Muscle of leg (tissue), 16 donors: ENCODE measurements at places on chromosomes 3 and 15.

DNA sequence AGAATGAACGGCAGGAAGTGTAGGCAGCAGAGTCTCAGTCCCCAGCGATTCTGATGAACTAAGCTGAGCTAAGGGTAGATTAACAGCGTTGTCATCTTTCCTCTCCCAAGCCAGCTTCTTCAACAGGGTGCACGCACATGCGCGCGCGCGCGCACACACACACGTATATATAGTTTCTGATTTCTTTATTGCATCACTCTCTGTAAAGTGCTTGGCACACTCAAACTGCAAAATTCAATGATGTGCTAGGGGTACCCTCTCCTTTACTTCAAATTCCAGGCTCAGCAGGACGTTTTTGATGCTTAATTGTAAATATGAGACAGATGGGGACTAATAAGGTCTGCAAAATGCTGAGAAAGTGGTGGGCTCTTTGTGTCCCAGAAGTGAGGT, 26.1 kb upstream of the VPS8 start:
- DNase-seq = peak; percentile 73

DNA sequence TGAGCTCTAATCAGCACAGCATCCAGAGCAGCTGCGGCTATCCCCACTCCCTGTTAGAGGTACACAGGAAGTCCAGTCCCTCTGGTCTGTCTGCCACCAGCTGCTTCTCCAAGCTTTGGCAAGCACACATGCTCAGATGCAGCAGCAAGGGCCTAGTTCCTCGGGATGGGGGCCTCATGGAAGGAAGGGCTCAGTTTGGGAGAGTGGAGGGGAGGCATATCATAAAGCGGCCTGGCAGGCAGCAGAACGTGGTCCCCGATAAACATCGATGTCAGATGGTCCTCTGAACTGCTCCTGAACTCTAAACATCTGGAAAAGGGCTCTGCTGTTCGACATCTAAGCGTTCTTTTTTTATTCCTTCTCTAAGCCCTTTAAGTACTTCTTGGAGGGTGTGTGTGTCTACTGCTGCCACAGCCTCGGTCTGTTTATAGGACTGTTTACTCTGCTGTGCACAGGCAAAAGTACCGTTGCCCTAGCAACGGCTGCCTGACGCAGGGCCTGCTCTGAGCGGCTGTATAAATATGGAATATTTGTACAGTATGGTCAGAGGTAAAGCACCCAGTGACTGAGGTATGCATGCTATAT, 74.6 kb downstream of the PRICKLE2 start:
- DNase-seq = peak; percentile 98

GRCh38 chr3:69665026-69665737, 74.1 kb upstream of the MITF start:
- DNase-seq = peak; percentile 43

- DNase-seq = no peak
These were observed 118.4 kb upstream of the TP63 start for GRCh38 chr3:189512821-189513220.

DNA sequence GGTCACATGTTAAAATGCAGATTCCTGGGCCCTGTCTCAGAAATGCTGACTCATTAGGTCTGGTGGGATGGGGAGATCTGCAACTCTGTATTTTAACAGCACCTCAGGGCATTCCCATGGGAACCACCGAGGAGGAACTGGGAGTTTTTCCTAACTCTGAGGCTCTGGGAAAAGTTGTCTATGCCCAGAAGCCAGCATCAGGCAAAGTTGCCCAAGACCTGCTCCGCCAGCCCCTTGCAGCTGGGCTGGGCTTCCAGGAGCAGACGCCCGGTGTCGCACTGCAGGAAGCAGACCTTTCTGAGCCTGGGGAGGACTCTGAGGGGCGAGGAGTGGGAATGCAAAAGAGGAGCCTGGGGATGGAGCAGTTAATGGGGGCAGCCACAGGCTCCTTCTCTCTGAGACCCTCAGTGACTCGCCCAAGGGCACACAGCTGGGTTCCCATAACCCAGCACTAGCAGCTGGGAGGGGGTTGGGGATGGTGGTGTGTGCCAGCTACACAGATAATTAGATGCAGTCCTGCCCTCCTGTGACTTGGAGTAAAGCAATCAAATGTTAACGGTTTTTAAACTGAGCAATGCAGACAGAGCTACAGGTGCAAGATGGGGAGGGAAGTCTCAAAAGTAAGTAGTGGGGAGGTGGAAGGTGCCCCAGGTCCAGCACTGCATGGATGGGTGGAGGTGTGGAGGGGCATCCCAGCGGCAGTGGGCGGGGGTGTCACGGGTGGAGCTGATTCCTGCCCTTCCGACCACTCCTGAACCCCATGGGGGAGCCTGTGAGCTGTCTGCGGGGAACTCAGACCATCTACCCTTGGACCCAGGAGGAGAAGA, 100.4 kb downstream of the LSM3 start:
- DNase-seq = no peak

- DNase-seq = no peak
These were observed 360.7 kb downstream of the NSUN3 start for GRCh38 chr3:94423578-94423977.

- peak; percentile 79 for DNase-seq
These were observed 109.1 kb downstream of the IQSEC1 start for GRCh38 chr3:12963922-12964701.

DNA sequence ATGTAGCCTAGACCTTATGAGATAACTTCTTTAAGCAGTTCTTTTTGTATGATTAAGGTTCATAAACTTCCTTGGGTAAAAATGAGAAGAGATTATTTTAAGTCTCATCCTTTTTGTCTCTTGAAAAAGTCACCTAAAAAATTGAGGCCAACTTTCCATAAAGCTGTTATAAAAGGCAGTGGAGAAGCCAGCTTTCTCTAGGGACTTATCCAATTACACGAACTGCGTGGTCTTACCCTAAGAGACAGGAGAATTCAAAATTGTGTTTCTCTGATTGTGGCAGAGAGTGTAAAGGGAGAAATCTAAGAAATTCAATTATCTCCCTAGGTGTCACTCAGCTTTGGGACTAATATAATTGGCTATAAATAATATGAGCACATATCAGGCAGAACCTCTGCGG, 262.0 kb downstream of the SHOX2 start:
- peak; percentile 70 for DNase-seq

- no peak for DNase-seq
These were observed 7.4 kb downstream of the IL12A start for GRCh38 chr3:159996018-159996417.

GRCh38 chr3:184812662-184813042, 686 bp downstream of the VPS8 start:
- DNase-seq = peak; percentile 34

DNA sequence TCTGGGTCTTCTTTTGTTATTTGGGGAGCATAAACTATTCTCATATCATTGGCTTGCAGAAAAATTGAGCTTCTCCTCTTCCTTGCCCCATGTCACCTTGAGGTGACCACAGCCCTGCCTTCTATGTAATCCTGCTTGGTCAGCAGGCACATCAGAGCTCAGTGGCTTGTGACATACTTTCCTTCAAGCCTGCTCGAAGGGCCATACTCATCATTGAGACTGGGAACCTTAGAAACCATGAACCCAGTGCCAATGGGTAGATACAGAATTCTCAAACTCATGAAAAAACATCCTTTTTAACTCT, 3.7 kb upstream of the CCR2 start:
- no peak for DNase-seq

GRCh38 chr15:80606511-80607071, 88.5 kb upstream of the ABHD17C start:
- DNase-seq = no peak

GRCh38 chr3:96860882-96861281, 46.5 kb downstream of the EPHA6 start:
- no peak for DNase-seq

DNA sequence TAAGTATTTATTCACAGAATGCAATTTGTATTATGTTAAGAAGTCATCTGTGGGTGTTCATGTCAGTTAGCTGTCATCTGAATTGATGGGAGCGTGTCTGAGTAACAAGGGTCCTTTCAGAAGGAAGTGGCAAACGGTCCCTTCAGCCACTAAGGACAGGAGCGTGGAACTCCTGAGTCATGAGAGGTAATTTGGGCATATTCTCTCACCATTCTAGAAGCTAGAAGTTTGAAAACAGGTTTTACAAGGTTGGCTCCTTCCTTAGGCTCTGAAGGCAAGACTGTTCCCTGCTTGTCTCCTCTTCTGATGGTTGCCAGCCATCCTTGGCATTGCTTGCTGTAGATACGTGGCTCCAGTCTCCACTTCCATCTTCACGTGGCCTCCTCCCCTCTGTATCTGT, 19.7 kb downstream of the ABHD2 start:
- no peak for DNase-seq

DNA sequence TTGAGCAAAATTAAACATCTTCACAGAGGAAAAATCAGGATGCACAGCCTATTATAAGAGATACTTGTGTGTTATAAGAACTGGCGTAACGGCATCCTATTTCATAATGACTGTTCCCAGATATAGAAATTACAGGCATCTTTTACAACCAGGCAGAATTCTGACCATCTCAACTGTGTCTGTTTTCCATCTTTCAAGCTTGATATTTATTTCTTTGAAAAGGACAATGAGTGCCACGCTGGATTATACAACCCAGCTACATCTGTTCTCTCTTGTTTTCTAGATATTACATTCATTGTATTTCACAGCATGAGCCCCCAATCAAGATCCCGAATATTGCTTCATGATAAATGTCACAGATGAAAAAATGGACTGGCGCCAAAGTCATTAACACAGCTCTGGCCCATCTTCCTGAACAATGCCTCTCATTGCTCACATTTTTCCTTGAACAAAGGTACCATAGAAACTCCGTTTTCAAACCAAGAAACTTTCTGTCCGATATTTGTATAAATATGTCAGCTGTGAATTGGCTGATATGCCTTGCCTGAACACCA, 420.6 kb downstream of the TBL1XR1 start:
- DNase-seq = no peak

DNA sequence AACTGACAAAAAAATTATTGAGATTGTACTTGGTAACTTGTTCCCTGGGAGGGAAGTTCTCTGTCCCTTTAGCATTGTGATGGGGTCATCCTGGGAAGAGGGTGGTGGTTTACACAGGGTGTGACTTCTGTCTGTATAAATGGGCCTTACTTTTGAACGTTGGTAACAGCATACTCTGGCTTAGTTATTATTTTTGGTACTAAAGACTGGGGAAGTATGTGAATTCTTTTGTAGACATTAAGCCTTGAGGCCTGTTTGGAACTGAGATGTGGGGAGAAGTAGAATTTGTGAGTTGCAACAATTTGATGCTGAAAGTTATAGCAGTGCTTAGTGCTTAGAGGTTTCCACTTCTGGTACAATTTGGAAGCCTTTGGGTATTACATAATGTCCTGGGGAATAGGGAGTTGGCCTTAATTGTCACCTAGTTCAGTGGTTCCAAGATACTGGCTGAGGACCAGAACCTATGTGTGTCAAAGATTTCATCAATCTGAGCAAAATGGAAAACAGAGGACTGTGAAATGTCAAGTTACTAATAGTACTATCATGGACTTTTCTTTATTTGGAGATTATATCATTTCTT, 15.9 kb downstream of the TLNRD1 start:
- DNase-seq = no peak

DNA sequence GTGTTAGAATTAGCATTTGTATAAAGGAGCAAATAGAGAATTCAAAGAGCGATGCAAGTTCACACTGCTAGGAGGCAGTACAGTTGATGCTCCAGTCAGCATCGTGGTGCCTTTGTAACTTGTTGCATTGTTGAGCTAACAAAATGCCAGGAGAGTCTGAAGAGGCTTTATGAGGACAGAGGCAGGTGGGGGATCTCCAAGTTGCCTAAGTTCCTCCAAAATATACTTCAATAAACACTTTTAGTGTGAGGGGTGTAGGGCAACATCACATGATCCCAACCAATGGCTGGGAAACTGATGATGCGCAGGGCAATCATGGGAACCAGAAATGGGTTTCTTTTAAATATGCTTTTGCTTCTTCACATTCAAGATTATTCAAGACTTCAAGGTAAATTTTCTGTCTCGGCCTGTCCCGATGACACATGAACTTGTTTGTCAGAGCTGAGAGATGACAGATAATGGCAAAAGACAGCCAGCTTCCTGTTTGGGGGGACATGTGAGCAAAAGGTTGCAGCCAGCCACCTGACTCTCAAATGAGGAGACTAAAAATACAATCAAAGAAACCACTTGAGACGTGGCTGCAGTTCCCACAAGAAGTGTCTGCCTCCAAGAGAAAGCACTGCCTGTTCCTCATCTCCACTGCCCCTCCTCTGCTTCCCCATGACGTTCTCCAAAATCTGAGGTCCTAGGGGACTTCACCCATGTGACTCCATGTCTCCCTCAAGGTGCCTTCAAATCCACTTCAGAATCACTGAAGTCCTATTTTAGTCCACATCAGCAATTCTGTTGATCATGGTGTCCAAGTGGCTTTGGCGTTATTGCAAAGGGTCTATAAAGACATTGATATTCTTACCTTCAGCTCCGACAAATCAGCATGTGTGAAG, 39.3 kb downstream of the KLHL6 start:
- DNase-seq = peak; percentile 19

DNA sequence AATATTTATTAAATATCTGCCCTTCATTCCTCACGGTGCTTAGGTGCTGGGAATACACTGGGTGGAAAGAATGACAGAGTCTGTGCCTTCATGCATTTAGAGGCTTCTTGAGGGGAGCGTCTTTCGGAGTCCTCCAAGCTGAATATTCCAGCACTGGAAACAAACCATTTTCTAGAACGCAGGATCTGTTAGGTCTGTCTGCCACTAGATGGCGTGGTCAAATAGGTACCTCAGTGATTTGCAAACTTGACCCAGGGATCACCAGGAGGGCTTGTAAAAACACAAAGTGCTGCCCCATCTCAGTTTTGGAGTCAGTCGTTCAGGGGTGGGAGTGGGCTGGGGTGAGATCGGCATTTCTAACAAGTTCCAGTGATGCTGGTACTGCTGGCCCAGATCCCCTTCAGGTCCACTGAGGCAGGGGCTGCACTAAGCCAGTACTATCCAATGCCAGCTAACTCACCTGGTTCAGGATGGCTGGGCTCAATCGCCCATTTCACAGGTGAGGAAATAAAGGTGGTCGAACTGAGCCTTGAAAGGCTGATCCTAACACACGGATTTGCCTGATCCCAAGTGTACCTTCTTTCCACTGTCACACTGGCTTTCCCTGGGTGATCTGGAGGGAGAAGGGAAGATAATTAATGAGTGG, 14.8 kb downstream of the ARNT2 start:
- peak; percentile 19 for DNase-seq

- DNase-seq = no peak
These were observed 4.6 kb upstream of the SIN3A start for GRCh38 chr15:75455982-75456531.
